A172 (cell line): ENCODE measurements at places on chromosomes 5 and 9. TPM values are rescaled to one million over a fixed set of nuclear protein-coding genes. Genes with fewer than 3 reads are reported as not detected.

The IL5 gene
- total RNA-seq: not detected in 2 replicates

DNA sequence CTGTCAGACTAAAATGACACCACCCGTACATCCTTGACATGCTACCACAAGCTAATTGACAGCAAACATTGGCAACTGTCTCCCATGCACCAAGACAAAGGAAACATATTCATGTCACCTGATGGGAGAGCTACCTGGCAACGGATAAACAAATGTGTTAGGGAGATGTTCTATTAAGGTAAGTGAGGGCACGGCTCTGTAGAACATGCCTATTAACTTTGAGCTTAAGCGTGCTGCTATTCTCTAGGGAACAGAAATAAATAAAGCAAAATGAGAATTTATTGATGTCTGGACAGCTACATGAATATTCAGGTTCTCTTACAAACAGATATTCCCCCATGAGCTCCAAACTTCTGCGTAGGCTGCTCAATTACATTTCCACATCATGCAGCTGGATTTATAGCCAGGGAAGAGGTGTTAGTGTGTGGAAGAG, 361.4 kb upstream of the RFX3 start:
- no peak for DNase-seq

DNA sequence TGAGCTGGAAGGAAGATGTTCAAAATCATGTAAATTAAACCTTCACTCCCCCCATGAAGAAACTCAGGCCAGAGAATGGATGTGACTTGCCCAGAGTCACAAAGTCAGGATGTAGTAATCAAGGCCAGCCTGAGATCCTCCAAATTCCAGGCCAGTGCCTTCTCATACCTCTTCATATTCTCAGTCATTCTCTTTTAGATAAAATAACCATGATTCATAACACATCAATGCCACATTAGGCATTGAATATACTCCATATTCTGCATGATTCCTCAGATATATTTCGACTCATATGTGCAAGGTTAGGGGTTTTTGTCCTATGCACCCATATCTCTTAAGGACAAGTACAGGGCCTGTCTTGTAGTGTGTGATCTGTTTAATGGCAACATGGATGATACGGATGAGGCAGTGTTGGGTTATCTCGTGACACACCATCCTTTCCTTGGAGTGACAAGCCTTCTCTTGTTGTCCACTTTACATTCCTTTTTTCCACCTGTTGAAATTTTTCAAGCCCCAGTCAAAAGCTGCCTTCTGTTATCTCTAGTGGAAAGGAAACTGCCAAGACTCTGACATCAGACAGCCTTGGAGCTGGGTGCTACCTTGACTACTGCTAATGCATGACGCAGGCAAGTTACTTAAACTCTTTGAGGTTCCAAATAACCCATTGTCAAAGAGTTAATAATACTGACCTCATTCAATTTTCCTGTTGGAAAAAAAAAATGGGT, 227.5 kb upstream of the NR4A3 start:
- no peak for DNase-seq

The GARIN3 gene
- total RNA-seq: not detected in 2 replicates

The CER1 gene
- not detected in 2 replicates for total RNA-seq

DNA sequence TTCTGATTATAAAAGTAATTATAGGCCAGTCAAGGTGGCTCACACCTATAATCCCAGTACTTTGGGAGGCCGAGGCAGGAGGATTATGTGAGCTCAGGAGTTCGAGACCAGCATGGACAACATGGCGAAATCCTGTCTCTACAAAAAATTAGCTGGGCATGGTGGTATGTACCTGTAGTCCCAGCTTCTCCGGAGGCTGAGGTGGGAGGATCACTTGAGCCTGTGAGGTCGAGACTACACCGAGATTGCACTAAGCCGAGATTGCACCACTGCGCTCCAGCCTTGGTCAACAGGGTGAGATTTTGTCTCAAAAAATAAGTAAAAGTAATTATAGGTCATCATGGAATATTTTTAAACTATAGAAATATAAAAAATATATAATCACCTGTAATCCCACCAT, 18.1 kb downstream of the IRF1 start:
- no peak for DNase-seq

GRCh38 chr5:165573445-165573844, 2068.0 kb downstream of the MAT2B start:
- DNase-seq: peak; percentile 20

The CHSY3 gene
- total RNA-seq: 2.4 and 2.8 TPM in 2 replicates

DNA sequence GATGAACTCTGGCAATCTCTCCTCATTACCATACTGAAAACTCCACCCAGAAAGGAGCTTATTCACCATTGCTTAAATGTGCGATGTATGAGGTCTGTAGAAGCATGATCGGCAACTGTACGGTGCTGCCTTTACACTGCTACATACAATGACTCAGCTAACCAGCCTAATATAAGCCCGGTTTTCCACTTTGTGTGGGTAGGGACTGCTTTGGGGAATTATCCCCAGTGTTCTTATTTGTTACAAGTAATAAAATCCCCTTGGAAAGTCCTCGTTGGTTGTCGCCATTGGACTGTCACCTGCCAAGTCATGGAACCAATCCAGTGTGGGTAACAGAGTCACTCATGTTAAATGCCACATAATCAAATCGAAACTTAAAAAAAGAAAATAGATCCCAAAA, 23.5 kb upstream of the TENT2 start:
- no peak for DNase-seq

GRCh38 chr5:91293131-91293530, 90.0 kb downstream of the ARRDC3 start:
- peak; percentile 75 for DNase-seq

- no peak for DNase-seq
These were observed 29.3 kb upstream of the NDFIP1 start for GRCh38 chr5:142079306-142079721.

The OLFML2A gene
- total RNA-seq: 12.0 and 18.0 TPM in 2 replicates

The TMOD1 gene
- total RNA-seq: 0.81 and 2.1 TPM in 2 replicates

GRCh38 chr5:129770024-129770820, 22.3 kb downstream of the MINAR2 start:
- no peak for DNase-seq

GRCh38 chr5:103444333-103445038, 118.1 kb downstream of the NUDT12 start:
- no peak for DNase-seq

DNA sequence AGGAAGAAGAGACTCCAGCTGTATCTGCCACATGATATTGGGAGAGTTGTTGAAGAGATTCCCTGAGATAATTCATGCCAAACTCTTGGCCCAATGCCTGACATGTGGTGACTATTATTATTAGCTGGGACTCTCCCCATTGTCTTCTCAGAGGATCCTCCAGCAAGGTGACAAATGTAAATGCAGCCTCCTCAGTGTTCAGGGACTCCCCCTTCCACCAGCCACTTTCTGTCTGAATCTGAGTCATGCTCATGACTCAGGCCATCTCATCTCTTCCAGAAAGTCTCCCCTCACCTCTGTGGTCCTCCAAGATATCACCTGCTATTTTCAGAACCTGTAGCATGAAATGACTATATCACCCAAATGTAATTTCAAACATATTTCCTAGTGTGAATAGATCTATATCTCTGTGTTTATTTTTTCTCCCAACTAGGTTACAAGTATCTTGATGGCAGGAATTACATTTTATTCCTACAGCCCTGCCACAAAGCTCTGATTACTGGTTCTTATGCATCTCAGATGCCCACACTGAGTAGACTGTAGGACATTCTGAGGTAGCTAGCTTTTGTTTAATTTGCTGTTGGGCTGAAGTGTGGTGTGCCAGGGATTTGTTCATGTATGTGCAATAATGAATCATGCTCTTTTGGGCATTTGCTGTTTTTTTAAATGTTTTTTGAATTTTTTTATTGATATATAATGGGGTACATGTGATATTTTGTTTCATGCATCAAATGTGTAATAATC, 126.6 kb upstream of the IL12B start:
- peak; percentile 89 for DNase-seq

- peak; percentile 87 for DNase-seq
These were observed 14.7 kb downstream of the DIAPH1 start for GRCh38 chr5:141603923-141604717.

DNA sequence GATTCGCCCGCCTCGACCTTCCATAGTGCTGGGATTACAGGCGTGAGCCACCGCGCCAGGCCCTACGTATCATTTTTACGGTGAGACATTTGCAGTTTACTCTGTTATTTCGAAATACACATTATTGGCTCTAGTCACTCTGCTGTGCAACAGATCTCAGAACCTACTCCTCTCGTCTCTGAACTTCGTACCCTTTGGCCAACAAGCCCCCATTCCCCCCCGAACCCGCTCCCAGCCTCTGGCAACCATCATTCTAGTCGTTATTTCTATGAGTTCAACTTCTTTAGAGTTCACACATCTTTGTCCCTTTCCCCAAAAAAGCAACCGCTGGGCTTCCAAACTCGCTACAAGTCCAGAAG, 735 bp downstream of the PTGR1 start:
- no peak for DNase-seq

DNA sequence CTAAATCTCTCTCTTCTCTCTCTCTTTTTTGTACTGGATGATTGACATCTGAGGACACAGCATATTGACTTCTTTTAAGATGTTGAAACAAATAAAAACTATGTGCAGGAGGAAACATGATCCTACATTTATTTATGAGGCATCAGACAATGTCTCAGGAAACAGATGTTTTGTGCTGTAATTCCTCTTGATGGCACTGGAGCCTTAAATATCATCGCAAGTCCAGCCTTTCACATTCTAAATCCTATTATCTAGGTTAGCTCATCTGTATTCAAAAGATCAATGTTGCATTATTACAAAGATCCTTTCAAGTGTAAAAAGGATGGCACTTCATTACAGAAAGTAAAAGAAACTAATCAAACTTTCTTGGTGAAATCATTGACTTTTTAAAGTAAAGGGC, 63.9 kb downstream of the MAT2B start:
- DNase-seq: peak; percentile 27

- DNase-seq: no peak
These were observed 35.3 kb upstream of the TMED7 start for GRCh38 chr5:115661101-115661500.

The TIMD4 gene
- total RNA-seq: not detected in 2 replicates

GRCh38 chr9:76932757-76933156, 26.8 kb upstream of the PRUNE2 start:
- no peak for DNase-seq

The FOXD4 gene
- total RNA-seq: 0.47 and 0.65 TPM in 2 replicates

DNA sequence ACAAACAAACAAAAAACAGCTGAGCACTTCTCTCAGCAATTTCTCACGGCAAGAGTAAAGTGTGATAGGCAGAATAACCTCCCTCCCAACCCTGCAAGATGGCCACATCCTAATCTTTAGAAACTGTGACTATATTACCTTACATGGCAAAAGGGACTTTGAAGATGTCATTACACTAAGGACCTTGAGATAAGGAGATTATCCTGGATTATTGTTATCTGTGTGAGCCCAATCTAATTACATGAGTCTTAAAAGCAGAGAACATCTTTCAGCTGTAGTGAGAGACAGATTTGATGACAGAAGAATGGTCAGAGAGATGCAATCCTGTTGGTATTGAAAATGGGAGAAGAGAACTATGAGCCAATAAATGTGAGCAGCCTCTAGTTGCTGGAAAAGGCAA, 347.9 kb downstream of the CDH9 start:
- DNase-seq: no peak

GRCh38 chr9:82188817-82189216, 200.2 kb downstream of the SPATA31D1 start:
- no peak for DNase-seq

The KCNV2 gene
- total RNA-seq: not detected in 2 replicates

The TAS2R1 gene
- not detected in 2 replicates for total RNA-seq

The CCDC183 gene
- total RNA-seq: 0.45 and 0.55 TPM in 2 replicates

The SMIM33 gene
- not detected in 2 replicates for total RNA-seq

- DNase-seq: no peak
These were observed 47.5 kb downstream of the NEURL1B start for GRCh38 chr5:172688349-172689217.

- DNase-seq: peak; percentile 12
These were observed 208.6 kb downstream of the EPB41L4A start for GRCh38 chr5:112210430-112211005.

- no peak for DNase-seq
These were observed 101.9 kb downstream of the LNPEP start for GRCh38 chr5:97037819-97038218.

- DNase-seq: no peak
These were observed 21.4 kb upstream of the HAVCR1 start for GRCh38 chr5:157080286-157080685.

GRCh38 chr5:16617274-16617968, 624 bp upstream of the RETREG1 start:
- no peak for DNase-seq

DNA sequence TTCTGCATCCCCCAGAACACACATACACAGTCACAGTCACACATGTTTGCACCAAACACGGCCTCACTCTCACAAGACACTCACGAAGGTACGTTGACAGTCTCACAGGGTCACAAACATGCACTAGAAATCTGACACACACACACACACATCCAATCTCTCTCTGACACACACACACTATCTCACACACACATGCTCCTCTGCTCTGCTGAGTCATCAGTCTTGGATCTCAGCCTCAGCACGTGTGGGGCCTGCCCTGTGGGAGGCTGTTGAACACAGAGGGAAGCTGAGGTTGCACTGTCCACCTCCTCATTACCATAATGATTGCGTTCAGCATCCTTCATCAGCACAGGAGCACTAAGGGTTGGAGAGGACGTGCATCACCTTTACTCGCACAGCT, 188.8 kb downstream of the MTRR start:
- peak; percentile 6 for DNase-seq

The CDKN2B-AS1 gene
- not detected in 2 replicates for total RNA-seq

DNA sequence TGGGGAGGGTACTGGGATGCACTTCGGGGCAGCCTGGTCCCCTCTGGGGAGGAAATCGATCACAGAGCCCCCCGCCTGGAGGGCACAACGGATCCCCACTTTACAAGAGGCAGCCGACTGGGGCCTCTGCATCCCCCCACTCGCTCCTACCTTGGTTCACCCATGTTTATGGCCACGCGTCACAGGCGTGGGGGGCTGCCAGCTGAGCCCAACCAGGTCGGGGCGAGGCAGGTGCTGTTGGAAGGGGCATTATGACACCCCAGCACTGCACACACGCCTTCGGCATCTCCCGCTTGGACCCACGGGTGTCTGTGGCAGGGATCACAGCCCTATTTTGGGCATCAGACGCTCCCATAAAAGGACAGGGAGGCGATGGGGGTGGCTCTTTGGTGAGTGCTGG, 14.6 kb downstream of the SOHLH1 start:
- DNase-seq: no peak

The SPINK6 gene
- 0.89 and 2.4 TPM in 2 replicates for total RNA-seq

DNA sequence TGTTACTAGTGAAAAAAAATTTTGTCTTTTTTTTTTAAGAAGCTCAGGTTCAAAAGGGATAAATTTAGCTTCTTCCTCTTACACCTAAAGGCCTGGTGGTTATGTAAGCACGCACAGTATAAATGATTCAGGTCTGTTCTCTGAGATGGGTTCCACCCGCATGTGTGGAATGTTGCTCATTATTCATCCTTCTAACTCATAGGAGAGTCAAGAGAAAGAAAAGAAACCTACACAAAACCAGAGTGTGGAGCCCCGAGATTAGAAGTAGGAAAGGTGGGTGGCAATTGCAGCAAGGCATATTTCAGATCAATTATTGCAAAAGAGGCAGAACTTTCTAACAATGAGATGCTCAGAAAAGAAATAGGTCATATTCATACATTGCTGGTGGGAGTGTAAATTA, 13.5 kb downstream of the PLAC8L1 start:
- DNase-seq: no peak

- peak; percentile 4 for DNase-seq
These were observed 49.0 kb downstream of the PDE8B start for GRCh38 chr5:77259476-77259875.

- no peak for DNase-seq
These were observed 10.4 kb downstream of the EPB41L4B start for GRCh38 chr9:109310486-109310901.
